ENCODE measurements at places on chromosomes 7 and 10.
A peak's percentile ranks its signal among the peaks of the same experiment; 100 is the strongest.

DNA sequence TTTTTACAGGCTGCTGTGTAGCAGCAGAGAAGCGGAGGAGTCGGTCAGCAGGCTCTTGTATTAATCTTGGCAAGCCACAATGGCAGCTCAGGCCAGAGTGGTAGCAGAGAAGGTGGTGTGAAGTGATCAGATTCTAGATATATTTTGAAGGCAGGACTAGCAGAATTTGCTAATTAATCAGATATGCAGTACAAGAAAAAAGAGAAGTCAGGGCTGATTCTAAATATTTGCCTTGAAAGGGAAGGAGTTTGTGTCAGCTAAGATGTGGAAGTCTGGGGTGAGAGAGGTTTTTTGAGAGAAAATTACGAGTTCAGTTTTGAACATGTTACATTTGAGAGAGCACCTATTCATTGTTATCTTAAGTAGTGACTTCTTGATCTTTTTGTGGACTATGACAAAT lies 176.3 kb downstream of the WNT2 start:
- no peak for DNase-seq

GRCh38 chr7:50479743-50480517 lies 29.8 kb upstream of the FIGNL1 start:
- peak; percentile 75 for DNase-seq

DNA sequence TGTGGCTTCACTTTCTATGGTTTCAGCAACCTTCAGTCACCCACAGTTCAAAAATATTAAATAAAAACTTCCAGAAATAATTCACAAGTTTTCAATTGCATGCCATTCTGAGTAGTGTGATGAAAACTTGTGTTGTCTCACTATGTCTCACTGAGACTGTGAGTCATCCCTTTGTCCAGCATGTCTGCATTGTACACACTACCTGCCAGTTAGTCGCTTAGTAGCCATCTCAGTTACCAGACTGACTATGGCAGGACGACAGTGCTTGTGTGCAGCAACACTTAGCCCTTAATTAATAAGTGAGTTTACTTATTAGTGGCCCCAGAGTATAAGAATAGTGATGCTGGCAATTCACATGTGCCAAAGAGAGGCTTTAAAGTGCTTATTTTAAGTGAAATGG lies 22.5 kb downstream of the CCDC186 start:
- no peak for DNase-seq

DNA sequence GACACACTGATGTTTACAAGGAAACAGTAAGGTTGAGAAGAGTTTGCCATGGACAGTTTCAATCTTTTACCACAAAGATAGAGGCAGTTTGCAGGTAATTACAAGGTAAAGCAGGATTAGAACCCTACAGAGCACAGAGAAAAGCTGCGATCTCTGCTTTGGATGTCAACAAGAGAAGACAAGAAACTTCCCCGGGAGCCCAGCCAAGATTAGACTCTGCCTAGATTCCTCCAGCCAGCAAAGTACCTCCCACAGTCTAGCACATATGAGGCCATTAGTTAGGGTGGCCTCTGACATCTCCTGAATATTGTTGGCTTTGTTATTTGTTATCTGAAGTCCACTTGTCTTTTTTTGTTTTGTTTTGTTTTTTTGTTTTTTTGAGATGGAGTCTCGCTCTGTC lies 178.1 kb downstream of the CALN1 start:
- DNase-seq: no peak

GRCh38 chr7:44621034-44621749 lies 14.8 kb downstream of the OGDH start:
- DNase-seq: no peak

DNA sequence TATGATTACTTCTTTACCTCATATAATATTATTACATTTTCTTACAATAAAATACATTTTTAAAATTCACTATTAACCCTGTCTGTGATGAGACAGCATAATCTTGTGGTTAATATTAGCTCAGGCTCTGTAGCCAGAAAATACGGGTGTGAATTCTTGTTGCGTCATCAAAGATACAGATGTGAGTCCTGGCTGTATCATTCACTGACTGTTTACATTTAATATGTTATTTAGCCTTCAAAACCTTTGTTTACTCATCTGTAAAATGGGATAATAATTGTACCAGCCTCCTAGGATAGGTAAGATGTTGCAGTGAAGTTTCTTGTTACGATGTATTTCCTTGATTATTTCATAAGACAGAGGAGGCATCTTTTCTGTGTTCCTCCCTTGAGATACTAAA lies 184.7 kb upstream of the PRPS1L1 start:
- no peak for DNase-seq

- DNase-seq: no peak
Observed at GRCh38 chr10:69962746-69963135, 89.9 kb upstream of the MACROH2A2 start.

DNA sequence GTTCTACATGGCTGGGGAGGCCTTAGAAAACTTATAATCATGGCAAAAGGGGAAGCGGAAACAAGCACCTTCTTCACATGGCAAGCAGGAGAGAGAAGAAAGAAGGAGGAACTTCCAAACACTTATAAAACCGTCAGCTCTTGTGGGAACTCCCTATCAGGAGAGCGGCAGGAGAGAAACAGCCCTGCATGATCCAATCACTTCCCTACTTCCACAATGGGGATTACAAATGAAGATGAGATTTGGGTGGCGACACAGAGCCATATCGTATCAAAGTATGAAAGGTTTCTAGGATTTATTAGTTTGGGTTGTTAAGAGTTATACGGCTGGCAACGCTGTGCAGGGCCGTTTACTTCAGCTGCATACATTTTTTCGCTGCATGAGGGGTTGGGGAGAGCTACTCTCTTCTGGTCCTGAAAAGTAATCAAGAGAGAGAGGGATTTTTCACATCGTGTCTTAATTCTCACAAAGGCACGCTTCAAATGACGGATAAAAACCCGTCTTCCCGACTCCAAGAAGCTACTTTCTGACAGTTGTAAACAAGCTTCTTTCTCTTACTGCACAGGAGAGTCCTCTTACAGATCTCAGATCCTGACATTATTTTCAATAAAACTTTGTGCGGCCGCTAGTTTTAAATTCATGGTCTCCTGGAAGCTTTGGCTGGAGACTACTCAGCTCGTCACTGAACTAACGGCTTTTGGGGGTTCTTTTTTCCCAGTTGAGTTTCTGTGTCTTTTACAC lies 751 bp upstream of the GTPBP10 start:
- DNase-seq: no peak

DNA sequence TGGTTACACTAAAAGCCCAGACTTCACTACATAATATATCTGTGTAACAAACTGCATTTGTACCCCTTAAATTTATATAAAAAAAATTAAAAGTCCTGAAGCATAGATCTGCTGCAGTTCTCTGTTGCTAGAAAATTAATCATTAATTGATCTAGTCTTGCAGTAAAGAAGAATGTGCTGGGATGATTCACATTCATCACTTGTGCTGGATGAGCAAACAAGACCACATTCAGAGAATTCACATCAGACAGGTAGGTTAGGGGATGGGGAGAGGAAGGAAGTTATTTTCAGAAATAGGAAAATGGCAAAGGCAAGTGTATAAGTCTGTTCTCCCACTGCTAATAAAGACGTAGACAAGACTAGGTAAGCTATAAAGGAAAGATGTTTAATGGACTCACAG lies 1019.0 kb downstream of the KCNMA1 start:
- DNase-seq: no peak

GRCh38 chr10:90712529-90712928 lies 145.3 kb downstream of the HTR7 start:
- DNase-seq: no peak

DNA sequence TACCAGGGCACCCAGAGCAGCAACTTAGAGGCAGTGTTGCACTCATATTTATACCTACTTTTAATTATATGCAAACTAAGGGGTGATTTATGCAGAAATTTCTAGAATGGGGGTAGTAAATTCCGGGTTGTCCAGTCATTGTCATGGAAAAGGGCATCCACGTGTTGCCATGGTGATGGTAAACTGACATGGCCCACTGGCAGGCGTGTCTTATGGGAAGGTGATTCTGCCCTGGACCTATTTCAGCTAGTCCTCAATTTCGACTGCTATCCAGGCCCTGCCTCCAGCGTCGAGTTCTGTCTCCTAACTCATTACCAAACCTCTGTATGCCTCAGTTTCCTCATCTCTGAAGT lies 12.8 kb downstream of the SNX8 start:
- DNase-seq: no peak

DNA sequence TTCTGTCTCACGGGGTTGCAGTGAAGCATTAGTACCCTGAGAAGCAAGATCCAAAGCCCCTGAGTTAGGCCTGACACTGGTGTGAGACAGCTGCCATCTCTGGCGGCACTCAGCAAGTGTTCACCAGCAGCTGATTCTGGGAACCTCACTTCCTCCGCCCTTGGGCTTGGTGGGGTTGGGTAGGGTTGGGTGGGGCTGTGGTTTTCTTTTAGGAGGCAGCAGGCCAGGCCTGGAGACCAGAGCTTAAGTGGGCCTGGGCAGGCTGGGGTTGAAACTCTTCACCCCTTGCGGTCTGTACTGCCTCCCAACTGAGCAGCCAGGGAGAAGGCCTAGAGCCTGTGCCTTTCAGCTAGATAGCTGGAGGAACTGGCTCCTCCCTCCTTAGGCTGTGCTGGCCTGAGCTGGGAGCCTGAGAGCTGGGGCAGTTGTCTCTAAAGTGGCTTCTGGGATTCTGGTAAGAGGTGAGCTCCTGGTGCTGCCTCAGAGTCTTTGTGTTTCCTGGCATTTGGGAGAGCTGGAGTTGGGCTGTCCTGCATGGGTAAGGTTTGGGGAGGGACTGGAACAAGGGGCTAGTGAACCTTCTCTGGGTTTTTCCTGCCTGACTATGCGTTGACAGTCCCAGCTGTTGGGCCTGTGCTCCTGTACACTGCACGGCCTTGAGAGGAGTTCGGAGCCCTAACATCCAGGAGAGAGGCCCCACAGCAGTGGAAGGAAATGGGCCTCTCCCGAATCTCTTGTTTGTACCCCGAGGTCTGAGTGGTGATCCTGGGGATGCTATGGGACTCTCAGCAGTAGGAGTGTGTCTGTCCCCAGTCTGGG lies 5.1 kb downstream of the TSPAN14 start:
- no peak for DNase-seq

DNA sequence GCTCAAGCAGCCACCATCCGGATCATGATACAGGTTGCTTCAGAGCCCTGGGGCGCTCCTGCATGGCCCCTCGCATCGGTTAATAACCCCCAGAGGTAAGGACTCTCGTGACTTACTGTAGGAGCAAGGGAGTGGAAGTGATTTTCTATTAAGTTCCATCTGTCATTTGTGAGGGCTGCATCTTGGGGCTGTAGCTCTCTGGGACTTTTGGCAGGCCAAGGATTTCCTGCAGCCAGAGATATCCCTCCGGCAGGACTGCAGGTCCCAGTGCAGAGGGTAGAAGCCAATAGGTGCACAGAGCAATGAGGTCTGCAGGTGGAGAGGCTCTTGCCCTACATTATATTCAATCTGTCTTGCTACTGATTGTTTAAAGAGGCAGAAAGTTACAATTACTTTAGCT lies 356.8 kb upstream of the ADARB2 start:
- DNase-seq: no peak

- no peak for DNase-seq
Observed at GRCh38 chr10:85548034-85548433, 818.6 kb downstream of the GRID1 start.

DNA sequence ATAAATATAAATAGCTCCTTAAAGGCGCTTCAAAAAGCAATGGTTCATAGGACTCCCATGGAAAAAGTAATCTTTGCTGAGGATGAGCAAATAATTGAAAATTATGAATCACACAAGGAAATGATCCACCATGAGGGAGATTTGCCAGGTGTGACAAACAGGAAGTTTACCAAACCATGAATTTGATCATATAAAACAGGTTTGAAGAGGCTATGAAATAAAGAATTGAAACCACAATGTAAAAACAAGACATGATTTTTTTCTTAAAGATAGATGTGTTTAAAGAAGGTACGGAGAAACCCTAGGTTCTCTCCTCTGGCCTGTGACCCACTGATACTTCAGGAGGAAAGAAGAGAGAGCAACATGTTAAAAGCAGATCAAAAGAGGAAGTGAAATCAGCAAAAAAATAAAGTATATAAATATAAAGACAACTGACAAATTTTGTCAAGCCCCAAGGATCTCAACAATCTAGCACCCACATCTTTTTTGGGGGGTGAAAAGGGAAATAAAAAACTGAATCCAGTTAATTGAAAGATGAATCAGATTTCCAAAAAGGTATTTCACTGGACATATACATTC lies 111.3 kb upstream of the ASAH2 start:
- peak; percentile 20 for DNase-seq

DNA sequence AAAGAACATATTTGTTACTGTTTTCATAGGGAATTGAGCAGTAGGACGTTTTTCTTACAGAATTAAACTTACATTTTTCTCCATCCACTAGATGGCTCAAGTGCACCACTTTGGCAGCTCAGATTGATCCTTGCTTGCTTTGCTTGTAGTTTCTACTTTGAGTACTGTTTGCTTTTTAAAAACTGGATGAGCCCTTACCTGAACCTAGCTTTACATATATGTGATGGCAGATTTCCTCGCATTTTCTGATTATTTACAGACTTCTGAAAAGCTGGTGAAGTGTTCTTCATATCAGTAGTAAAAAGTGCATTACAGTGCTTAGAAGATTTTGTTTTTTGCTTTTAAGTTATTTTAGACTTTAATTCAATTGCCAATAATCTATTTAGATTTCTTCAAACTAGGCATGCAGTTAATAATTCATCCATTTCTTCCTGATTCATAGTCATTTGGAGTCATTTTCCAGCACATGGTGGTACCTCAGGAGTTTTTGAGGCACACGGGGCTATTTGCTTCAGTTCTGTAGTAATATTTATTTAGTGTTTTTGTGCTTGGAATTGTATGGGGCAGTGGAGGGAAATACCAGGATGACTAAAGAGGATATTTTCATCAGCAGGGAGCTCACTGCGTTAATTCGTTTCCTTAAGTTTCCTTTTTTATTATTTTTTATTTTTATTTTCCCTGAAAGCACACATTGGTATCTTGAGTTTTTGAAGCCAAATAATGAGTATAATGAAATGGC lies 57.3 kb downstream of the MAPK8 start:
- DNase-seq: peak; percentile 24

DNA sequence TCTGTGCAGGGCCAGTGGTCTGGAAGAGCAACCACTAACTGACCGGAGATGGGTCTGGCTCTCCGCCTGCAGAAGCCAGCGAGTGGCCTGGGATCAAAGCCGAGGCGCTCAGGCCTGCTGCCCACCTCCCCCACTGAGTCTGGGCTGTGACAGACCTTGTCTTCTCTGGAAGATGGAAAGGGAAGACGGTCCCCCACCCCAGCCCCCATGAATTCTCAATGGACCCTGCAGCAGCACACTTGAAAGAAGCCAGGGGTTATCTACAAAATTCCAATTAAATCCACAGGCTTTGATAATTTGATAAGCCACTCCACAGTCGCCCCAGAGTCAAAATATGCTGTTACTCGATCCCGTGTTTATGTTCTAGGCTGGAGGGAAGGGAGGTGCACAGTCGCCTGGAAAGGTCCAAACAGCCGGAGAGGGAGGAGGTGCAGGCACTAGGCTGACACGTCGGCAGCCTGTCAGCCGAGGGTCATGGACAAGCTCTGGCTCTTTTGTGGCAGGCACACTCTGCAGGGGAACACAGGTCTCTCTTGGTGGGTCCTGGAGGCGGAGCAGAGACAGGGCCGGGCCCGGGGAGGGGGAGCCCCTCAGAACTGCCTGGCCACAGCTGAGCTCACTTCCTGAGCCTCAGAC lies 134.9 kb downstream of the SH3PXD2A start:
- no peak for DNase-seq

- no peak for DNase-seq
Observed at GRCh38 chr10:129531195-129531968, 64.3 kb downstream of the MGMT start.

GRCh38 chr10:117519879-117520278 lies 22.7 kb upstream of the EMX2 start:
- DNase-seq: no peak
